Mesothelial cell of epicardium (in vitro differentiated cells): ENCODE measurements at places on chromosomes 1 and 21. TPM values are rescaled to one million over a fixed set of nuclear protein-coding genes. Genes with fewer than 3 reads are reported as not detected.
A peak's percentile ranks its signal among the peaks of the same experiment; 100 is the strongest.

DNA sequence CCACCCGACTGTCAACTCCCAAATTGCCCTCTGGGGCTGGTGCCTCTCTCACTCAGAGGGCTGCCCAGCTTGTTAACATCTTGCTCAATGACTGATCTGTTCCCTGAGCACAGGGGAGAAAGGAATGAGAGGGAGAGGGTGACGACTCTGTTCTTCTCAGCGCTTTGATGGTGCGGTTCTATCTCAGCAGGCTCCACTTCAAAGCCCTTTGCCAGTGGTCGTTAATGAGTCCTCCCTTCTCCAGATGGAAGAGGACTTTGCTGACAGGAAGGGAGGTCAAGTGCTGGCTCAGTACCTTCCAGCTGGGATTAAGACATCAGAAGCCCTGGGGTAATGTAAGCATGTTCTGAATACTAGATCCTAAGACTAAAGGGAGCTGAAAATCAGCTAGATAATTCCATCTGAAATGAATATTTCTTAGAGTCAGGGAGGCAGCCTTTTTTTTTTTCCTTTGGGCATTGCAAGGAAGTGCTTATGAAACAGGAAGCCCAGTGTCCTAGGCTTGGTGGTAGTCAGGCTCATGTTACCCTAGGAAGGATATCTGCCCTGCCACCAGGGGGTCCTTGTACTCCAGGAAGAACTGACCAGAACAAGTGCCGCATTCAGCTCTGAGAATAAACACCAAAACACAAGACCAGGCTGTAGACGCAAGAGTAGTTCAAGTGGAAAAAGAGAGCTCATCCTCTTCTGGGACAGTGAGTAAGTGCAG is 4.7 kb downstream of the FMOD start:
- no peak for DNase-seq

DNA sequence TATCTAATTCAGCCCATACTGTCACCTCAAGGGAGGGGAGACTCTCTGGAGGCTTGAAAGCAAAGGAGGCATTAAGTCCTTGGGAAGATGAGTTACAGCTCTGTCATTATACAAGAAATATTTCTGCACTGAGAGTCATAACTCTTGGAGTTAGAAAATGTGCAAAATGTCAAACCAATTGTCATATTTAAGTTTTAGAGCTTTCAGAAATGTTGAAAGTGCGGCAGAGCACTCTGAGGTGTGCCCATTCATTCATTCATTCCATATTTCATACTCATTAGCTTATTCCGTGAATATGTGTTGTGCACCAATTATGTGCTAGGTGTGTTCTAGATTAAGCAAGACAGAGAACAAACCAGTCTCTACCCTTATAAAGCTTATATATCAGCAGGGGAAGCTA is 87.1 kb downstream of the HUNK start:
- DNase-seq: no peak

GRCh38 chr1:172179918-172180317 is 240.6 kb upstream of the C1orf105 start:
- DNase-seq: no peak

GRCh38 chr1:19359357-19359756 is 47.2 kb downstream of the SLC66A1 start:
- DNase-seq: no peak

Gene NT5C1A
- total RNA-seq: 0.34 TPM in 1 of 3 replicates, not detected in the others

Gene SLC37A1
- 13.0 to 15.9 TPM (median 14.8 TPM) in 3 replicates for total RNA-seq

Gene BCL2L15
- total RNA-seq: 0.27 to 1.1 TPM (median 0.55 TPM) in 3 replicates

GRCh38 chr1:31531177-31531999 is 44.9 kb upstream of the TINAGL1 start:
- no peak for DNase-seq

- no peak for DNase-seq
Observed at GRCh38 chr21:28540514-28540913, 452.2 kb downstream of the LTN1 start.

GRCh38 chr1:37124501-37124900 is 90.2 kb upstream of the GRIK3 start:
- no peak for DNase-seq

- no peak for DNase-seq
Observed at GRCh38 chr21:42226626-42227025, 7.7 kb downstream of the ABCG1 start.

DNA sequence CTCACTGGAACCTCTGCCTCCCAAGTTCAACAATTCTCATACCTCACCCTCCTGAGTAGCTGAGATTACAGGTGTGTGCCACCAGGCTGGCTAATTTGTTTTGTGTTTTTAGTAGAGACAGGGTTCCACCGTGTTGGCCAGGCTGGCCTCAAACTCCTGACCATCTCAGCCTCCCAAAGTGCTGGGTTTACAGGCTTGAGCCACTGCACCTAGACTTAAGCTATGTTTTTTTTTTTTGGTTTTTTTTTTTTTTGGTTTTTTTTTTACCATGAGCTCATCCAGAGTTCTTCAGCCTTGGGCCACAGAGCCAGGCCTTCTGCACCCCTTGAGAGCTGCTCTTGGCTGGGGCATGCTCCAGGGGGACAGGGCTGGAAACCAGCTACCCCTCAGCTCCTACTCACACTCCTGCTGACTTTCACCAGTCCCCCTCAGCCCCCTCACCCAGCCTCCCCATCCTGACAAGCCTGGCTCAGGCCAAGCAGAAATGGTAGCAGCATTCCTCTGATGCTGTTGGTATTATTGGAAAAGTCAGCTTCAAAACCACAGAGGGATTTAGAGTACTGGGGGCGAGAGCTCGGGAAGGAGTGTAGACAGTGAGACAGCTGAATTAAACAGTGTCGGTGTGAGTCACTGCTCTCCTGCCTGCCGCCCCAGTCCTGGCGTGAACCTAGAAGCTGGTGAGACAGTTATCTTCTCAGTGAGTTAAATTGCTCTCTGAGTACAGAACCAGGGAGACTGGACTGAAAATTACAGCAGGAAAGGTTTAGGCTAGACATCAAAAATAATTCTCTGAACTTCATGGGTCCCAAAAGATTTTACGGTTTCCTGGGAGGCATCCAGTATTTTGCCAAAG is 63.7 kb downstream of the NAV1 start:
- no peak for DNase-seq

Gene TMEM200B
- 28.3 to 31.0 TPM (median 29.1 TPM) in 3 replicates for total RNA-seq

GRCh38 chr21:25859235-25859929 is 124.6 kb downstream of the GABPA start:
- no peak for DNase-seq

DNA sequence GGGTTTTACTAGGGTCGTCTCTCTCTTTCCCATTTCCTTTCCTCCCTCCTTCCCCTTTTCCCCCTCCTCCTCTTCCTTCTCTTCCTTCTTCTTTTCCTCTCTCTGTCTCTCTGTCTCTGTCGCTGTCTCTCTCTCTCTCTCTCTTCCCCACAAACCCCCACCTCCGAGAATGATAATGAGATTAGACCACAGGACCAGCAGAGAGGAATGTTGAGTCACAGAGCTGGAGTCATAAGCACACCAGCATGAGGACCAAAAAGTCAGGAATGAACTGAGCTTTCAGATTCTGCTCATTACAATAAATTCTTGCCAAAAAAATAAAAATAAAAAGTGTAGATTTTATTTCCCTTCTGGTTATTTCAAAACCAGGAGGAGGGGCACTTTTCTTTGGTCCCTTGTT is 377.4 kb downstream of the LTN1 start:
- no peak for DNase-seq

DNA sequence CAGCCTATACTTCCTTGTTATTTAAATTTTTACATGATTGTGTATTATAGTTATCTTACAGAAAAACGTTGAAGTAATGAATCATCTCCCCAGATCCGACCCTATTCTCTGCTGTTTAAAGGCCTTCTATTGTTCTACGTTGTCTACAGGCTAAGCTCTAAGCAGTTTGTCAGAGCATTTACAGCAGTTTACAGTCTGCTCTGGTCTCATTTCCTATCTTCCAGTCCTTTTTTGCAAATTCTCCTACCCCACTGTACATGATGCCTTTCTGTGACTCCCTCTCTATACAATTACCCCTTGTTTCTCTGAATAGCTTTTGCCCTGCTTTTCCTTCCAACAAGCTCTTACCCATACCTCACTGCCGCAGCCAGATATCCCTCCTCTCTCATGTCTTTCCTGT is 319.2 kb upstream of the FMN2 start:
- no peak for DNase-seq

- DNase-seq: no peak
Observed at GRCh38 chr1:84277343-84278059, 24.0 kb upstream of the SAMD13 start.

Gene NUP210L
- total RNA-seq: 0.04 to 0.07 TPM (median 0.07 TPM) in 3 replicates

GRCh38 chr1:67299296-67299695 is 8.4 kb upstream of the IL12RB2 start:
- DNase-seq: no peak

Gene RPAP2
- 38.1 to 43.3 TPM (median 42.5 TPM) in 3 replicates for total RNA-seq

Gene FCRL6
- 0.60 to 0.62 TPM (median 0.61 TPM) in 3 replicates for total RNA-seq

- DNase-seq: no peak
Observed at GRCh38 chr1:230465691-230466090, 39.6 kb upstream of the PGBD5 start.

DNA sequence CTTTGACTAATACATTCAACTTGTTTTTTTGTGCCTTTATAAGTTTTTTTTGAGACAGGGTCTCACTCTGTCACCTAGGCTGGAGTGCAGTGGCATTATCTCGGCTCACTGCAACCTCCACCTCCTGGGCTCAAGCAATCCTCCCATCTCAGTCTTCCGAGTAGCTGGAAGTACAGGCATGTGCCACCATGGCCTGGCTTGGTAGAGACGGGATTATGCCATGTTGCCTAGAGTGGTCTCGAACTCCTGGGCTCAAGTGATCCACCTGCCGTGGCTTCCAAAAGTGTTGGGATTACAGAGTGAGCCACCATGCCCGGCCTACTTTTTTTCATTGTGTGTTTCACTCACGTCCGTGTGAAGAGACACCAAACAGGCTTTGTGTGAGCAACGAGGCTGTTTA is 202.7 kb downstream of the DISC1 start:
- DNase-seq: no peak

Gene CAPZB
- total RNA-seq: 192 to 209 TPM (median 204 TPM) in 3 replicates

GRCh38 chr1:116906812-116907211 is 2.9 kb upstream of the PTGFRN start:
- DNase-seq: no peak

Gene WNT2B
- 146 to 165 TPM (median 151 TPM) in 3 replicates for total RNA-seq

GRCh38 chr21:45449658-45450422 is 44.9 kb downstream of the COL18A1 start:
- DNase-seq: no peak

DNA sequence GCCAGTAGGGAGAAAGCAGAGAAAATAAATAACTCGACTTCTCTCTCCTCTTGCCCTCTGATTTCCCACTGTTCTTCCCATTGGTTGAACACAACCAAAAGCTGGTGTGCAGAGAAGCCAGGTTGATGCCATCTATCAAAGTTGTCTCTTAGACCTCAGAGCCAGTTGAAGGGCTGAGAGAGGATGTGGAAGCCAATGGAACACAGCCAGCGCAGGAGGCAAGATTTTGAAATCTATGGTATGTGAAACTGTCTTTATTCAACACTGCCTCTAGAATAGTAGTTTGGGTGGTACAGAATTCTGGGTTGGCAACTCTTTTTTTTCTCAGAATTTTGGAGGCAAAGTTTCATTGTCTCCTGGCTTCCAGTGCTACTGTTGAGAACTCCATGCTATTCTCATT is 11.3 kb upstream of the SMAP2 start:
- no peak for DNase-seq

Gene HTR6
- total RNA-seq: 0.11 to 0.24 TPM (median 0.11 TPM) in 3 replicates

GRCh38 chr1:58727364-58727763 is 27.5 kb upstream of the MYSM1 start:
- DNase-seq: no peak

DNA sequence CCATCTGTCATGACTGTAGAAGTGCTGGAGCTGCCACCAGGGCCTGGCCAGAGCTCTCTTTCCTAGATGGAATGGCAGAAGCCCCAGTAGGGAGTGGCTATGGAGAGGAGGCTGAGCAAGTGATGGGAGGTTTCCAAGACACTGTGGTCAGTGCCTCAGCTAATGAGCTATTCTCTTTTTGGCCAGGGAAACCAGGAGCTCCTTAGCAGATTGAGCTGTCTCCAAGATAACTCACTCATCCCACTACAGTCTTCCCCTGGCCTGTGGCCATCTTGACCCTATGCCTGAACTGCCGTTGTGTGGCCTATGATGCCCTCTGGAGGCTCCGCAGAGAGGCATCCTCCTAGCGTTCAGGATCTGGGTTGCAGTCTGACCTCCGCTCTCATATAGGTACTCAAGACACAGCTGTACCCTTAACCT is 60.5 kb downstream of the ERI3 start:
- DNase-seq: no peak

Gene CXADR
- 36.8 to 41.0 TPM (median 37.5 TPM) in 3 replicates for total RNA-seq

GRCh38 chr1:32878183-32878582 is 7.5 kb upstream of the FNDC5 start:
- no peak for DNase-seq

- no peak for DNase-seq
Observed at GRCh38 chr21:38832664-38833063, 26.9 kb downstream of the ETS2 start.

- DNase-seq: no peak
Observed at GRCh38 chr1:33393524-33393923, 37.4 kb downstream of the PHC2 start.

DNA sequence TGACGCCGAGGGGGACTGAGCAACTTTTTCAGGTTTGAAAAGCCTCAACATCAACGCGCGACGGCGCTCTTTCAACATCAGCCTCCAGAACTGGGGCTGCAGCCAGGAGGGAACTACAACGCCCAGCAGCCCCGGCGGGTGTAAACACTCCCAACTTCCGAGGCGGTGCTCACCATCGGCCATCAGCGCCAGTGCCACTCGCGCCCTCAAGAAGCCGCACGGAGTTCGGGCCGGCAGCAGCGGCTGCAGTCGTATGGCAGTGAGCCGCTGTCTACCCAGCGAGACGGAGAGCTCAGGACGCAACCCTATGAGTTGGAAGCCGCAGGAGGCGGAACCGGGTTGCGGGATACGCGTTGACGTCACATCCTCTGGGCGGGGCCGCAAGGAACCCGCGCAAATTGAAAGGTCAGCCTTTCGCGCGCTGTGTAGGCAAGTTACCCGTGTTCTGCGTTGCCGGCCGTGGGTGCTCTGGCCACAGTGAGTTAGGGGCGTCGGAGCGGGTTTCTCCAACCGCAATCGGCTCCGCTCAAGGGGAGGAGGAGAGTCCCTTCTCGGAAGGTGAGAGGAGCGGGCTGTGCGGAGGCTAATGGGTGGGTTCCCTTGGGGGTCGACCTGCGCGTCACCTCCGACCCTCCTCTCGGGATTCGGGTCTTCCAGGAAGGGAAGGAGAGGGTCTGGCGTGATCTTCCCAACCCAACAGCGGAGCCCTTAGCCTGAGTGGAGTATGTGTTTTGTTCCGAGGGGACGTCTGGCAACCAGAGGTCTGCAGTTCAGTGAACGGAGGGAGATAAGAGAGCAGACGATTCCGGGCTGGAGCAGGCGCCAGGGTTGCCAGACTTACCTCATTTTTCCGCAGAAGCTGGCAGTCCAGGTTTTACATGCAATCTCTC is at the start of gene EXO1:
TSS of gene EXO1 (plus strand) at position 409 of the 890 bp plus-strand sequence. CDS start 2,222 bp downstream, outside the sequence.
- peak; percentile 69 for DNase-seq
